ENCODE measurements at places on chromosomes 4 and X.

GRCh38 chr4:134888156-134888555 lies 686.6 kb upstream of the PABPC4L start:
- no peak for ATAC-seq

GRCh38 chrX:69137371-69138117 lies 27.7 kb downstream of the PJA1 start:
- ATAC-seq = no peak

DNA sequence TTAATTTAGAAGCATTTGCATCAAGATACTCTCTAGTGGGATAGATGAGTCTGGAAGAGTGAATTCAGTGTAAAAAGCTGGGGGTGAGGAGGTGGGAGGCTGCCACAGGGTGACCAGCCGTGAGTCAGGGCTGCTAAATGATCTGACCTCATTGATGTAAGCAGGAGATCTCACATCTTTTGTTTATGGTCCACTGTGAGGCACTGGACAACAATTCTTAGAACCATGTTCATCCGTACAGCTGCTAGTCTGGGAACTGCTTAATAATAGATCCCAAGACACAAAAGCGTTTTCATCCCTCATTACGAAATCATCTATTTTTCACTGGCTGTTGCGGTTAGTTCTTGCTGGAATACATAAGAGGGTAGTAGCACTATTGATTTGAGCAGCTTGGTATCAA lies 14.1 kb downstream of the KLF3 start:
- no peak for ATAC-seq

GRCh38 chrX:137425986-137426385 lies 139.9 kb upstream of the ZIC3 start:
- no peak for ATAC-seq

GRCh38 chr4:152206646-152207377 lies 329.1 kb downstream of the FBXW7 start:
- no peak for ATAC-seq

- ATAC-seq = peak; percentile 61
Observed at GRCh38 chrX:41558531-41558930, 111.4 kb downstream of the NYX start.

GRCh38 chrX:129581904-129582303 lies 41.8 kb downstream of the OCRL start:
- ATAC-seq = no peak

DNA sequence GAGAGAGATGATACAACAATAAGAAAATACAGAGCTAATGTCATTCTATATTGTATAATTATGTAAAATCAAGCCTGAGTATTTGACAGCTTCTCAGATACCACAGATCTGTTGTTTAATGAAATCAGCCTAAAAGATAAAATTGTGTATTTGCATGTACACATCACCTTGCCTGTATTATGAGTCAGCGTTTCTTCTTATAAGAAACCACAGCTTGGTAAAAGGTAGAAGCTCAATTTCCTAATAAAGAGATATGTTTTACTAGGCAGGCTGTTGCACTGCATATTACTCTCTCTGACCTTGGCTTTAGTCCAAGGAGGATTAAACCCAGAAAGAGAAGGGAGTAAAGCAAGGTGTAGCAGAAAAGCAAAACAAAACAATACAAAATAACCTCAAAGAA lies 121.3 kb downstream of the PPARGC1A start:
- no peak for ATAC-seq

DNA sequence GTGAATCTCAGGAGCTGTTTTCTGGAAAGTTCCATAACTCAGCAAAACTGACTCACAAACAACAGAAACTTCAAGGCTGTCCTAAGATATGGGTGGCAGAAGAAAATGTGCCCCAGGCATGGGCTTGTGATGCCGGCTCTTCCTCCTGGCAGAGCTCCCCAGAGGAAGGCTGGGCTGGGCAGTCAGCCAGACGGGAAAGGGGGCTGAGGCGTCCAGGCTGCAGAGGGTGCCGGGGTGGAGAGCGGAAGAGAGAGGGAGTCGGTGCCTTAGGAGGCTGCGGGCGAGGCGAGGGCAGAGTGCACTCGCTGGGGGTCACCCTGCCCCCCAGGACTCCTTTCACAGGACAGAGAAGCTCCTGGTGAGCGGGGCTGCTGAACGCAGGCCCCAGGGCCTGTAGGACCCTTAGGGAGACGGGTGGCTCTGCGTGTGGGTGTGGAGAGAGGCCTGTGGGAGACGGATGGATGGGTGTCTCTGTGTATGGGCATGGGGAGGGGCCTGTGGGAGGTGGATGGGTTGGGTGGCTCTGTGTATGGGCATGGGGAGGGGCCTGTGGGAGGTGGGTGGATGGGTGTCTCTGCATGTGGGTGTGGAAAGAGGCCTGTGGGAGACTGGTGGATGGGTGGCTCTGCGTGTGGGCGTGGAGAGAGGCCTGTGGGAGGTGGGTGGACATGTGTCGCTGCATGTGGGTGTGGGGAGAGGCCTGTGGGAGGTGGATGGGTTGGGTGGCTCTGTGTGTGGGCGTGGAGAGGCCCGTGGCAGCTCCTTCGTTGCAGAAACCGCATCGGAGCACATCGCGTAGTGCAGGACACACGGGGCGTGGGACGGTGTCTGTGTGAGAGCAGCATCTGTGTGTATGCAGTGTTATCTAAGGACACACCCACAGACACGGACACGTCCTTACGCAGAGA lies 15.9 kb downstream of the PCGF3 start:
- no peak for ATAC-seq

DNA sequence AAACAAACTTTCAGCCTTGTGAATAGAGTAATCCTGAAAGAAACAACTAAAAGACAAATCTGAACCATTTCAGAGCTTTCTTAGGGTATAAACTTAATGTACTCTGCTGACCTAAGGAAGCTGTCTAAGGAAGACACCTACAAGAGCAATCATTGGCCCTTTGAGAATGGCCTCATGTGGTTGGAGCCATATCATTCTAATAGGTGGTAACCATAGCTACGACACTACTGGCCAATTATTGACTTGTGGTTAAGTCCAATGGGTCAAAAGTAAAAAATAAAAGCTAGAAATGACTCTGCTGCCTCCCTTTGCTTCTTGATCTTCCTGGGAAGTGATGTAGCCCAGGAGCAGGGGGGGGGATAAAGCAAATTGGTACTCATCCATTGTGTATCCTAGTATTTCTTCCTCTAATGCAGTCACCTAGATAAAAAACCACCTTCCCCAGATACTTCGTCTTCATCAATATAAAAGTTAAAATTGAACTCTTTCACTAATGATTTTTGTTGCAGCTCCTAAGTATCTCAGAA lies 547.0 kb downstream of the ARAP2 start:
- ATAC-seq = no peak

GRCh38 chr4:111649308-111649707 lies 495.9 kb upstream of the FAM241A start:
- ATAC-seq = no peak

DNA sequence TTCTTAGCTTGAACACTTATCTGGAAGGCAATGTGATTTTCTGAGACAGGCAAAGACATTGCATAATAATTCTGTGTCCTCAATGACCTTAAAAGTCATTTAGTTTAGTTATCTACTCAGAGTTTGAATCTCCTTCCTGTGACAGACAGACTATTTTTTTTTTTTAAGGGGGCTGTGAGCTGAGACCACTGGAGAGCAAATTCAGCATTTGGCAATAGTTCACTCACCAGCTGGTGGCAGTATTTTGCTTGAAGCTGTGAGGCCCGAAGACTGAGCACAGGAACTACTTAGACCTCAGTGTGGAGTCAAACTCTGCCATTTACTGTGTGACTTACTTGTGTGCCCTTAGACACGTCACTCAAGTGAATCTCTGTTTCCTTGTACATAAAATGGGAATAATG lies 22.9 kb upstream of the CPE start:
- ATAC-seq = peak; percentile 91

DNA sequence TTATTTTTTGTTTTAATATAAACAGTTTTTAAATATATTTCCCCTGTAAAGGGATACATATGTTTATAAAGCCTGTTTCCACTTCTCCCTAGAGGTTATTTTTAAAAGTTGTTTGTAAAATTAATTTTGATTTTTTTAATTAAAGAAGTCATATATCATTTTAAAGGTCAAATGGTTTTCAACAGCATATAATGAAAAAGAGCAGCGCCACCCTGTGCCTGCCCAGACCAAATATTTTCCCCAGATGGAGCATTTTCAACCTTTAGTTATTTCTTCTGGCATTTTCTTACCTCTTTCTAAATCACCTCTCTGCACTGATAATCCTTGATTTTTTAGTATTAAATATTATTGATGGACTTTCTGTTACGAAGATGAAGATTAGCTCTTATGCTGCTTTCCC lies 21.0 kb downstream of the MSX1 start:
- ATAC-seq = 0 out of 3 replicates have a peak, but pooled peaks have one; percentile 32

- peak; percentile 93 for ATAC-seq
Observed at GRCh38 chr4:157128395-157128794, 52.4 kb downstream of the GLRB start.

GRCh38 chr4:95847908-95848460 lies 8.1 kb downstream of the PDHA2 start:
- peak; percentile 41 for ATAC-seq
